ENCODE measurements at places on chromosomes 3 and 15. TPM values are rescaled to one million over a fixed set of nuclear protein-coding genes. Genes with fewer than 3 reads are reported as not detected.

The SLC51B gene
- total RNA-seq = not detected

The DAPK2 gene
- under 0.01 TPM for total RNA-seq

The SKOR1 gene
- total RNA-seq = 0.79 TPM

The ZDHHC19 gene
- not detected for total RNA-seq
